ENCODE measurements at places on chromosomes 4 and X. TPM values are rescaled to one million over a fixed set of nuclear protein-coding genes. Genes with fewer than 3 reads are reported as not detected.

Gene GSX2
- total RNA-seq = not detected

Gene GRK4
- total RNA-seq = 4.4 TPM

Gene CABS1
- not detected for total RNA-seq

Gene RS1
- total RNA-seq = not detected

Gene TMEM156
- 14.4 TPM for total RNA-seq

Gene GLUD2
- 1.2 TPM for total RNA-seq

Gene SRPK3
- 0.09 TPM for total RNA-seq

Gene SLC25A4
- total RNA-seq = 7.5 TPM

Gene IRF2
- 18.4 TPM for total RNA-seq

Gene CPLX1
- 0.47 TPM for total RNA-seq

Gene ERCC6L
- total RNA-seq = 4.2 TPM

Gene POU3F4
- not detected for total RNA-seq

Gene PLRG1
- total RNA-seq = 66.5 TPM

Gene MAGEB4
- total RNA-seq = not detected

Gene PAGE3
- not detected for total RNA-seq

Gene SPANXB1
- not detected for total RNA-seq

Gene FAM47B
- total RNA-seq = not detected

Gene TBX22
- not detected for total RNA-seq

Gene FHL1
- total RNA-seq = 41.4 TPM

Gene RBM46
- not detected for total RNA-seq

Gene HAND2
- 1.7 TPM for total RNA-seq

Gene TRAM1L1
- total RNA-seq = 0.36 TPM

Gene RAB9B
- 0.28 TPM for total RNA-seq

Gene SSX3
- not detected for total RNA-seq

Gene SHISA3
- 3.9 TPM for total RNA-seq

Gene ANXA3
- 219 TPM for total RNA-seq

Gene TNMD
- total RNA-seq = not detected

Gene CSN3
- total RNA-seq = not detected

Gene RUFY3
- total RNA-seq = 25.5 TPM

Gene GUCY1B1
- total RNA-seq = 2.2 TPM

Gene RNF150
- total RNA-seq = 0.09 TPM

Gene PPP2R2C
- total RNA-seq = 0.66 TPM

Gene TDO2
- total RNA-seq = not detected

Gene LPAR4
- 0.09 TPM for total RNA-seq

Gene USP17L27
- not detected for total RNA-seq

Gene ESX1
- total RNA-seq = not detected

Gene CFAP99
- under 0.01 TPM for total RNA-seq

Gene CPZ
- not detected for total RNA-seq

Gene WDR17
- total RNA-seq = under 0.01 TPM

Gene MMRN1
- 417 TPM for total RNA-seq

Gene CT45A10
- total RNA-seq = not detected

Gene PCSK1N
- total RNA-seq = not detected

Gene MAGEA11
- not detected for total RNA-seq

Gene FAT1
- total RNA-seq = 5.4 TPM

Gene INTS6L
- 2.9 TPM for total RNA-seq

Gene ODAPH
- not detected for total RNA-seq

Gene BDH2
- 39.2 TPM for total RNA-seq

Gene NPY1R
- 0.09 TPM for total RNA-seq

Gene XKRX
- 0.54 TPM for total RNA-seq

Gene SULT1B1
- 55.9 TPM for total RNA-seq
